Activated naive CD4-positive, alpha-beta T cell treated with anti-CD3 and anti-CD28 coated beads, Interleukin-2, amount 50 U/mL, for 72 hours (primary cell): ENCODE measurements at places on chromosomes 12 and 14. TPM values are rescaled to one million over a fixed set of nuclear protein-coding genes. Genes with fewer than 3 reads are reported as not detected.

PLBD2 gene
- 14.9 TPM for total RNA-seq

MYF5 gene
- not detected for total RNA-seq

AQP2 gene
- not detected for total RNA-seq

KERA gene
- not detected for total RNA-seq

CD4 gene
- 165 TPM for total RNA-seq

TCL1A gene
- not detected for total RNA-seq

CLEC1B gene
- not detected for total RNA-seq

HRK gene
- not detected for total RNA-seq
